ENCODE measurements at places on chromosomes 6 and 20. TPM values are rescaled to one million over a fixed set of nuclear protein-coding genes. Genes with fewer than 3 reads are reported as not detected.

GRCh38 chr6:21505574-21505990 is 88.0 kb upstream of the SOX4 start:
- H3K27me3 ChIP-seq, result no peaks in the 10 kb centered on the region
- H3K27ac ChIP-seq, result no peak overlapping the region
- H3K36me3 ChIP-seq, result no peaks in the 10 kb centered on the region
- no peaks in the 10 kb centered on the region for H3K4me1 ChIP-seq
- no peak overlapping the region for H3K4me3 ChIP-seq

DNA sequence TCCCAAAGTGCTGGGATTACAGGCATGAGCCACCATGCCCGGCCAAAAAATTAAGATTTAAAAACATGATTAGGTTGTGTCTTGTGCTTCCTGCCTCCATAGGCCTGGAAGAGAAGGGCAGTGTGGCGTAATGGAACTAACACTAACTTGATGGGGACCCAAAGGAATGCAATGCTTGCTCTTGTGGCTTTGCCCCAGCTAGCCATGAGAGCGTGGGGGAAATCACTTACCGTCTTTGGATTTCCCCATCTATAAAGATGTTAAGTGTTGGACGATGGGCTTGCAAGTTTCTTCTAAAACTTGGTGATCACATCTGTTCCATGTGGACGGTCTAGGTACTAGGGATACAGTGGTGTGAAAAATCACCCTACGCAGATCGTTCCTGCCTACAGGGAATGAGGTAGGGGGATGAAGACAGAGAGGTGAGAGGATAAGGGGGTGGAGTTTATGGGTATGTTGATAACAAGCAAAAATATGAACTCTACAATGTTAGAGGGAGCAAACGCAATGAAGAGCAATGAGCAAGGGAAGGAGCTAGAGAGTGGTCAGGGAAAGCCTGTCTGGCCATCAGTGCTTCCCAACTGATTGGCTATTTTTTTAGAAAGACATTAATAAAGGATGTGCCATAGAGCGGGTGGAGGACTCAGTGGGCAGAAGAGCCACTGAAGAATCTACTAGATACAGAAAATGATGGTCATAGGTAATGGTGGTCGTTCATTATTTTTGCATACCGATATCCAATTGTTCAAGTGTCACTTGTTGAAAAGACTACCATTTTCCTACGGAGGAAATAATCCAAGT is 165.2 kb downstream of the BCAS1 start:
- no peak for DNase-seq
- H3K36me3 ChIP-seq, result no peaks in the 10 kb centered on the region
- H3K4me1 ChIP-seq, result peaks cover 16% of the 10 kb centered on the region
- H3K4me3 ChIP-seq, result no peak overlapping the region
- no peak overlapping the region for H3K27ac ChIP-seq

DNA sequence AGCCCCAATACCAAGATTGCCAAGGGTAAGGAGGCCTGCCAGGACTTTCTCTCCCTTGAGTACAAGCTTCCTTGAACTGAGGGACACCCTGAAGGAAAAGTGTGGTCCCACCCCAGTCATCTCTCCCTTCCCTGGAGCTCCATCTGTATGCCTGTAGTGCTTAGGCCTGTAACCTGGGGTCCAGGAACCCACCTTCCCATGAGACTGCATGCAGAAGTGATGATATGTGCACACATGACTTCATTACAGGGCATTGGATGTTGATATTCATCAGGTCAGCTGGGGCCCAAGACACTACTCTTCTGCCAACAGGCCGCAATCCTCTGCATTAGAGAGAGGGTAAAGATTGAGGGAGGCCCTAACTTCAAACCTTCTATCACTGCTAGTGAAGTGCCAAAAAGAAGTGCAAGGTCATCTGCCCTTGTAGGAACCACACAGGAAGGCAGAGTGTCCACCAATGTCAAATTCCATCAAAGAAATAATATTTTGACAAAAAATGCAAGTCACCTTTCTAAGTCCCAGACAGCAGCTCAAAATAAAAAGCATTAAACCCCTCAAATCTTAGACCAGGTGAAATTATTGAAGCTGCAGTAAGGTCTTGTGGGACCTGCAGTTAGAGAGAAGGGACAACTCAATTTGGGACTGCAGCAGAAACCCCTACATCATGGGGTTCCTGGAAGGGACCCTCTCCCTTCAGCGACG is 5.1 kb downstream of the HLA-F start:
- H3K4me3 ChIP-seq, result no peak overlapping the region
- DNase-seq, result no peak
- peaks cover 22% of the 10 kb centered on the region for H3K4me1 ChIP-seq
- H3K27ac ChIP-seq, result no peak overlapping the region
- no peaks in the 10 kb centered on the region for H3K27me3 ChIP-seq

GRCh38 chr6:5592886-5593519 is 331.7 kb downstream of the FARS2 start:
- H3K4me3 ChIP-seq, result no peak overlapping the region
- H3K27ac ChIP-seq, result no peak overlapping the region
- no peaks in the 10 kb centered on the region for H3K27me3 ChIP-seq
- DNase-seq, result no peak

Gene TRDN
- total RNA-seq, result 90.2 TPM

Gene KCNS1
- total RNA-seq, result 0.33 TPM

Gene DOK5
- 11.6 TPM for total RNA-seq

Gene SLC52A3
- total RNA-seq, result 1.3 TPM

Gene TAAR1
- not detected for total RNA-seq

Gene SLC22A3
- 0.48 TPM for total RNA-seq

- H3K36me3 ChIP-seq, result no peaks in the 10 kb centered on the region
- no peak for DNase-seq
- H3K27ac ChIP-seq, result no peak overlapping the region
- H3K27me3 ChIP-seq, result no peaks in the 10 kb centered on the region
- no peaks in the 10 kb centered on the region for H3K4me1 ChIP-seq
Measured at GRCh38 chr20:43983359-43983758, 68.7 kb downstream of the TOX2 start.

DNA sequence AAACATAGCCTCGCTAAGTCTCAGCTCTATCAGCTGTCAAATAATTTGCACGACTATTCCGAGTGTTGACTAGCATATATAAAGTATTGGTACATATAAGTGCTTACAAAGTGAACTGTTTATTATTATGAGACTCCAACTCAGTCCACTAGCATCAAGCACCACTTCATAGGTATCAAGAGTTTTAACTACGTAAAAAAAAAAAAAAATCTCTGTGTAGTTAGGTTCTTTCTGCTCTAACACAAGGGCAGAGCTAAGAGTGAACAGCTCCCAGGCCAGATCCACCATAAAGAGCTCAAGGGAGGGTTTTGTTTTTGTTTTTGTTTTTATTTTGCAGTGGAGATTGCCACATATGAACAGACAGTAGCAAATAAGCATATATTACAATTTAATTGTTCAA is 309.8 kb upstream of the SGK1 start:
- H3K36me3 ChIP-seq, result no peaks in the 10 kb centered on the region
- no peak for DNase-seq
- no peaks in the 10 kb centered on the region for H3K27me3 ChIP-seq
- H3K27ac ChIP-seq, result no peak overlapping the region

Gene IMPG1
- not detected for total RNA-seq

Gene POLH
- 6.2 TPM for total RNA-seq

DNA sequence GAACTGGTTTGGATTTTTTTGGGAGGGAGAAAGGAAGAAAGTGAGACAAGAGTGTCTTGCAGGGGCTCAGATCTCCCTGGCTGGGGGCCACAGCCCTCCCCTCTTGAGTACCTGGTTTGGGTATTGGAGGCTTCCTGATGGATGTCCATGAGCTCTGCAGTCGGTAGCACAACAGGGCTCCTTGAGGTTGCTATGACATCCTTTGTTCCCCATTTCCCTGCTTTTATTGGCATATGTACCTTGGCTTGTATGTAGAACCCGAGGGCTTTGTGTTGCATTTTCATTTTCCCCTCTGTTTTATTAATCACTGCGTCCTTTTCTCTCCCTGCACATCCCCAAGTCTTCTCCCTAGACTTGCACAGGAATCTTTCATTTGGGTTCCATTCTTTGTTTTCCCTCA is 355.5 kb upstream of the TSHZ2 start:
- H3K36me3 ChIP-seq, result no peaks in the 10 kb centered on the region
- no peak for DNase-seq
- no peaks in the 10 kb centered on the region for H3K4me1 ChIP-seq

Gene GJA1
- total RNA-seq, result 122 TPM

DNA sequence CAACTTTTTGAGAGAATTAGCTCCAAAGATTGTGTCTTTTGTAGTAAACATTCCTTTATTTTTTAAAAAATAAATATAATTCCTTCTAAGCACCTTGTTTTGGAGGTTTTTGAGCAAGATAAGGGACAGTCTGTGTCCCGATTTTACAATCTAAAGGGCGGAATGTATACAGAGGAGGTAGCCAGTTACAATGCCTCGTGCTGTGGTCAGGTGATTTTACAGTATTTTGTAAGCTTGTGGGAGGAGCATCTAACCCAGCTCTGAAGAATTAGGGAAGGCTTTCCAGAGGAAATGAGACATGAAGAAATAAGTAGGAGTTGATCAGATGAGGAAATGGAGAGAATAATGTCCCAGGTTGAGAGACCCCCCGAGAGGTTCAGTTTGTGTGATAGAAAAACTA is 1.3 kb downstream of the HINT3 start:
- no peak for DNase-seq
- H3K27me3 ChIP-seq, result no peaks in the 10 kb centered on the region
- H3K27ac ChIP-seq, result peak overlapping the region; percentile 93
- peaks cover 24% of the 10 kb centered on the region for H3K4me1 ChIP-seq

Gene SLC22A7
- total RNA-seq, result not detected

Gene EXOC2
- 12.9 TPM for total RNA-seq

DNA sequence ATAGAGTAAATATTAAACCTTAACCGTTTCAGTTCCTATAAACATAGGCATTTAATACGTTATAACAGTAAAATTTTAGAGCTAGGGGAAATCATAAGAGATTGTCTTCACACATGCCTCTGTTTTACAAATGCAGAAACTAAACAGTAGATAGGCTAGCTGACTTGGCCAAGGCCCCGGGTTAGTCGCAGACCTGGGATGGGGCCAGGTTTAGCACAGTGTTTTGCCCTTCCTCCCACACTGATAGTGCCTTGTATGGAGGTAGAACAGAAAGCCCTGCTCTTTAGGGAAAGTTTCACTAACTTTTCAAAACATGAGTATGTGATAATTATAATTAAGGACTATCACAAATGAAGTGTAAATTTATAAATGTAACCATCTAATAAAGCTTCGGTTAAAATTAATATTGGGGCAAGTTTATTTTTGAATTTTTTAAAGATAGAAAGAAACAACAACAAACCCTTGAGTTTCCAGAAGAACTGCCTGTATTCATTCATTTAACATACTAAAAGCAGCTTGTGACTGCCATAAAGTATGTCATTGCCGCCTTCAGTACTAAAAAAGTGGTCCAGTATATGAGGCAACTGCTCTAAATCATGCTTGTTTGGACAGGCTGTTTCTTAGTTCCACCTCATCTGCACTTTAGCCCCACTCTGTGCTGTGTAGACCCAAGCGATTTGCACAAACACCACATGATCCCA is 62.5 kb upstream of the LOC128125822 start:
- H3K27me3 ChIP-seq, result no peaks in the 10 kb centered on the region
- H3K36me3 ChIP-seq, result no peaks in the 10 kb centered on the region
- no peak for DNase-seq
- no peak overlapping the region for H3K4me3 ChIP-seq

DNA sequence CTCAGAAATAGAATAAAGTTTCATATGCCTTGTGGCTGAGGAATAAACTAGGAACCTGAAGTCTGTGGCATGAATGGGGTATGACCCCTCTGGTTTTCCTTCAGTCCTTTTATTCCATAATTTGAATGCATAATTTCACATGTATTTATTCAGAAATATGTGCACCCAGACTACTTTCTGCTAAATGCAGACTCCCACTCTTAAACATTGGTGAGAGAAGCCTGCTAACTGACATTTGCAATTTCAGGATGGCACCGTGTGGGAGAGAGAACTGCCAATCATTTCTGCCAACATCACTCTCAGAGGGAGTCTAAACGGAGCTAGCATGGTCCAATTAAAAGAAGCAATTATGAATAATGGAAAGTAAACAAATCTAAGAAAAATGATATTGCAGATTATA is 141.3 kb downstream of the ADGRB3 start:
- no peaks in the 10 kb centered on the region for H3K36me3 ChIP-seq
- H3K27me3 ChIP-seq, result no peaks in the 10 kb centered on the region
- no peak for DNase-seq
- no peaks in the 10 kb centered on the region for H3K4me1 ChIP-seq

Gene HLA-DRA
- total RNA-seq, result 57.5 TPM

DNA sequence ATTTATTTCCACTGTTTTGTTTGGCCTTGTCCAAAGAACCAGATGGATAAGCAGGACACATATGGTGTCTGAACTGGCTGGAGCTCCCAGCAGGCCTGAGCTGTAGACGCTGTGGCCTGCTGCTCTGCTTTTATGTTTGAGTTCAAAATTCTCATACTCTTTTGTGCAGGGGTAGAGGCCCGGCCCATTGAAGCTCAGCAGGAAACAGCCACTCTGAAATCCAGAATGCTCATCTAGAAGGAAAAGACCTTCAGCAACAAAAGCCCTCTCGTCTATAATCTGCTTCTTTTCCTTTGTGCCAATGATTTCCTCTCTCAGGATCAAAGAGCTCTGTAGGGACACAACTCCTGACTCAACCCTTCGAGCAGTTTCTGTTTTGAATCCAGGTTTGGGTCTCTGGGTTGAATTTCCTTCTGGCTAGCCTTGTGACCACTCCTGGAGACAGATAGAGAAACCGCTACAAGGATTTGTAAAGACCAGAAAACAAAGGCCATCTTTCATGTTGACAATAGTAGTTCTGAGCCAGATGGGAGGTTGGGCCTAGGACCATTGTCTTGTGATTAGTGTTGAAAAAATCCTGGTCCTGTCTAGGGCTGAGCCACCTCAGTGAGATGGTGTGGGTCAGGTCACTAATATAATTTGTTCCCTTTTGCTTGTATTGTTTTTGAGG is 446.7 kb downstream of the BCKDHB start:
- no peak for DNase-seq
- no peak overlapping the region for H3K4me3 ChIP-seq
- H3K27ac ChIP-seq, result no peak overlapping the region
- H3K36me3 ChIP-seq, result no peaks in the 10 kb centered on the region
- H3K4me1 ChIP-seq, result no peaks in the 10 kb centered on the region

Gene ZC2HC1B
- not detected for total RNA-seq

DNA sequence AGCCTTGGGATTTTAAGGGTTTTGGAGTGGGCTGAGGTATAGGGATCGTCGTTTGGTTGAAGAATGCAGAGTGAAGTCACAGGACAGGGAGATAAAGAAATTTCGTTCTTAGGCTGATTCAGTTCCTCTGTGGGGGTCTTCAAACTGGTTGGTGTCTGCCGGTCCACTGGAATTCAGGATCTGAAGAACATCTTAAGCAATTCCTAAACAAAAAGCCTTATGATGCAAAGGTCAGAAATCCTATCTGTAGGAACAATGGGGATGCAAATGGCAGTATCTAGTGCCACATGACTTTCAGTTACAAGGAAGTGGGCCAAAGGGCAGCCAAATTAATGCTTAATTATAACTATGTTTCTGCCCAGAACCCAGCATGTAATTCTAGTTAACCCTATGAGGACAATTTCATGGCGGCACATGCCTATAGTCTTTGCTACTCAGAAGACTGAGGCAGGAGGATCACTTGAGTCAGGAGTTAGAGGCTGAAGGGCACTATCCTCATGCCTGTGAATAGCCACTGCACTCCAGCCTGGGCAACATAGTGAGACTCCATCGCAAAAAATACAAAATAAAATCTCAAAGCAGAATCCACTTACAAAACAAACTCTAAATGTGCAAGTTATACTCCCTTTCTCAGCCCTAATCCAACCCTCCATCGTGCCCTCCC is 4.6 kb upstream of the SLC2A10 start:
- H3K36me3 ChIP-seq, result no peaks in the 10 kb centered on the region
- H3K4me3 ChIP-seq, result no peak overlapping the region
- no peaks in the 10 kb centered on the region for H3K4me1 ChIP-seq
- H3K27ac ChIP-seq, result no peak overlapping the region

Gene SIM1
- not detected for total RNA-seq

Gene PHACTR3
- total RNA-seq, result 0.86 TPM

Gene NRSN1
- total RNA-seq, result not detected

Gene SLC17A3
- not detected for total RNA-seq

Gene VNN1
- 0.19 TPM for total RNA-seq

Data from right atrium auricular region (tissue), 2 donors.